LNCaP clone FGC (cell line): ENCODE measurements at places on chromosomes 2 and 18.

DNA sequence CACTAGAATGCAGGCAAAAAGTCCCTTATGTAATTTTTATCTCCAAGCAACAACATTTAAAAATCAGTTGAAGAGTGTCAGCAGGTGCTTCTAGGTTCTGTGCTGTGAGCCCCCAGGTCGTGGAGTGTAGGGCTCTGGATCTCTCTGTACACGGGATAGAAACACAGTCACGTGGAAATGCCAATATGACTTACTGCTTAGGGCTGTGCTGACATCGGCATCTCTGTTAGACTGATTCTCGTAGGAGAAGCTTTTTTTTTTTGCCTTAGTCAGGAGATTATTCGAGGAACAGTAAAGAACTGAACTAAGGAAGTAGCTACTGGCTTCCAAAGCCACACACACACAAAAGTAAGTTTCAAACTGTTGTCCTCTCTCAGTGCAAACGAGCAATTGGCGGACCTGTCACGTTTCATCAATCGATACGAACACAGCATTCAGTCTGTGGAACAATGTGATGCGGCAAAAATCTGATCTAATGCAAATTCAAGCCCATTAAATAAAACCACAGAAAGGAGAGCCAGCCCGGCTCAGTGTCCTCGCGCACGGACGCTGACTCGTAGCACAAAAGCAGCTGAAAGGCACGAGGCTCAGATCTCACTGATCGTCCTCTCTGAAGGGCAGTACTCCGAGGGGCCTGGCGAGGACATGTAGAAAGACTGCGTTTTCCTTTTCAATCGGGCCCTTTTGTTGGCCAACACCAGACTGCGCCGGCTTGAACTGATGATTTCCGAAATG lies 41.5 kb downstream of the PRELID3A start:
- DNase-seq = no peak

DNA sequence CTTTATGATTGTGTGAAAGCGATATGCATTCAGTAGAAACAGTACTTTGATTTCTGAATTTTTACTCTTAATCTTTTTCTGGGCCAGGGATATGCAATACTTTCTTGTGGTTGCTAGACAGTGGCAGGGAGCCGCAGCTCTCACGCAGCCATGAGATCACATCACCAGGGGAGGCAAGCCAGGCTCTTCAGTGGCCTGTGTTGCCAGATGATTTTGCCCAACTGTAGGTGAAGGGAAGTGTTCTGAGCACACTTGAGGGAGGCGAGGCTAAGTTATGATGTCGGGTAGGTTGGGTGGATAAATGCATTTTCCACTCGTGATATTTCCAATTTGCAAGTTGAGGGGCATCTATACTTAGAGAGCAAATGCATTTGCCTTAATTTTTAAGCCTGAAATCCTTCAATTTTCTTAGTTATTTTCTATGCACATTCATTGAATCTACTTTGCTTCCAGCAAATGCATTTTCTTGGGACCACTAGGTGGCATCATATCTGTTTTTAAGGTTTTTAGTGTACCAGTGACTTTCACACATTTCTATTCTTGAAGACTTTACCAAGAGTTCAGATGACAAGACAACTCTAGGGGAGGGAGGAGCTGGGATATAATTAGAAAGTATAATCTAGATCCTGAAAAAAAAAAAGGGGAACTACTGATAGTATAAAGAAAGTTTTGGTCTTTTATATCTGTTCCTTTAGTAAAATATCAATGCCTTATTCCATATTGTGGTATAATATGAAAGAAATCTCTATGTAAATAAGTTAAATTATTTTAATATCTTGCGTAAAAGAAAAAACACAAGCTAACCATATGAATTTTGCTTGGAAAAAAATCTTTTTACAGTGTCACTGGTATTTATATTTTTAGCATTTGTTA lies 643.3 kb downstream of the SOCS6 start:
- peak; percentile 6 for DNase-seq

DNA sequence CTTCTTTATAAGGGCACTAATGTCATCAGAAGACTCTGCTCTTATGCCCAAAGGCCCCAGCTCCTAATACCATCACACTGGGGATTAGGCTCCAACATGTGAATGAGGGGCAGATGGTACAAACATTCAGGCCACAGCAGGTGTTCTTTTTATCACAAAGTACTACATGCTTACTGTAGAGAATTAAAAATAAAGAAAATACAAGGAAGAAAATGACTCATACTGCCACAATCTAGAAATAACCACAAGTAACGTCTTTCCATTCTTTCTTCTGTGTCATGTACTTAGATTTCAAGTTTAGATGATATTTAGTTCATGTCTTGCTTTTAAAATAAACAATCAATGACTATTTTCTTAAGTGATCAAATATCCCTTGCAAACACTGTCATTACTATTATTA lies 100.3 kb upstream of the NEDD4L start:
- DNase-seq = no peak

DNA sequence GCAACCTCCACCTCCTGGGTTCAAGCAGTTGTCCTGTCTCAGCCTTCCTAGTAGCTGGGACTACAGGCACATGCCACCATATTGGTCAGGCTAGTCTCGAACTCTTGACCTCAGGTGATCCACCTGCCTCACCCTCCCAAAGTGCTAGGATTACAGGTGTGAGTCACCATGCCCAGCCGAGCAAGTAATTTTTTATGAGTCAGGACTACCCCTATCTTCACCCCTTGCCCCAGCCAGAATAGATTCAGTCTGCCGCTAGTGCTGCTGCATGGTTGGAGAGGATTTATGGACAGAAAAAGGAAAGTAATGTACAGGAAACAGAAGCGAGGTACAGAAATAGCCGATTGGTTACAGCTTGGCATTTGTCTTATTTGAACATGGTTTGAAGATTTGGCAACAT lies 48.9 kb downstream of the BMPR2 start:
- no peak for DNase-seq

DNA sequence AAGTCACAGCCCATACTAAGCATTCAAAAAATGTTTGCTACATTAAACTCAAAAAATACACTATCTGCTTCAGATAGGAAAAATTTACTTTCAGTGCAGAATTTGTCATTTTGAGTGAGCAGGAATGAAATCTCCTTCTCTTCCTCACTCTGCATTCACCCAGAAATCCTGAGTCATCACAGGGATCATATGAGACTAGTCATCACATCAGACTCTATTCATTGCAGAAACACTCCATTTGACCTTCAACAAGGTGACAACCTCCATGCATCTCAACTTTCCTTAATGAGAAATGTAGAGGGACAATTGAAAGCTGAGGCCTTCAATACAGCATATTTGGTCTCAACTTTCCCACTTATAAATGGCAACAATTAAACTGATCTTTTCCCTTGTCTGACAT lies 130.4 kb upstream of the CYP26B1 start:
- no peak for DNase-seq

DNA sequence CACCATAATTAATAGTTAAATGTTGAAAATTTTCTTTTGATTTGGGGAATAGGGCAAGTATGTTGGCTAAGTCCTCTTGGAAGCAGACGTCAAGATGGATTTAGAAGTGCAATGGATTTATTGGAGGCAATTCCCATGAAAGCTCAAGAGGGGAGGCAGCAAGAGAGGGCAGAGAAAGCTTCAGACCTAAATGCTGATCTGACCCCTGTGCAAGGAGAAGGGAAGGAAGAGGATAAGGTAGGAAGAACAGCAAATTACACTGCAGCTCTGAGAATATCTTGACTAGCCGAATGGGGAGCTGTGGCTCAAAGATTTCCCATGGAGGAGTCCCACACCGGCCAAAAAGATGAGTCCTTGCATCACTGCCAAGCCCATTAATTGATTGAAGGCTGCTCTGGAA lies 46.9 kb upstream of the ATP8B1 start:
- no peak for DNase-seq
